ENCODE measurements at places on chromosomes 16 and 17.

- no peak for DNase-seq
Measured at GRCh38 chr17:42655528-42655927, 3.6 kb upstream of the TUBG2 start.

DNA sequence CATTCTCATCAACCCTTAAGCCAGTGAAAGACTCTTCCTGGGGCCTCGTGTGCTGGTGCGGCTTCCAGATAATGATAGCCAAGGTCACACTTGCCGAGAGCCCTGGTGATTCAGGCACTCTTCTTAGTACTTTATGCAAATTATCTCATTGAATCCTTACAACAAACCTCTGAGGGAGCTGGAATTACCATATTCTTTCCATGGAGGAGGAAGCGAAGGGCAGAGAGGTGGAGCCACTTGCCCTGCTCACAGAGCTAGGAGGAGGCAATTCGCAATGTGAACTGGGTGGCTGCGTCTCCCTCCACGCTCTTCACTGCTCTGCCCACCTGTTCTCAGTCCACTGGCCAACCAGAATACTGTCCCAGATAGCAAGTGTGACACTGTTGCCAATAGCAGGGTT lies 409.7 kb downstream of the SNX29 start:
- no peak for DNase-seq

GRCh38 chr16:8742068-8742467 lies 55.4 kb downstream of the TMEM186 start:
- DNase-seq, result no peak

- DNase-seq, result peak; percentile 77
Measured at GRCh38 chr17:8060274-8060673, 21.4 kb downstream of the ALOX15B start.

DNA sequence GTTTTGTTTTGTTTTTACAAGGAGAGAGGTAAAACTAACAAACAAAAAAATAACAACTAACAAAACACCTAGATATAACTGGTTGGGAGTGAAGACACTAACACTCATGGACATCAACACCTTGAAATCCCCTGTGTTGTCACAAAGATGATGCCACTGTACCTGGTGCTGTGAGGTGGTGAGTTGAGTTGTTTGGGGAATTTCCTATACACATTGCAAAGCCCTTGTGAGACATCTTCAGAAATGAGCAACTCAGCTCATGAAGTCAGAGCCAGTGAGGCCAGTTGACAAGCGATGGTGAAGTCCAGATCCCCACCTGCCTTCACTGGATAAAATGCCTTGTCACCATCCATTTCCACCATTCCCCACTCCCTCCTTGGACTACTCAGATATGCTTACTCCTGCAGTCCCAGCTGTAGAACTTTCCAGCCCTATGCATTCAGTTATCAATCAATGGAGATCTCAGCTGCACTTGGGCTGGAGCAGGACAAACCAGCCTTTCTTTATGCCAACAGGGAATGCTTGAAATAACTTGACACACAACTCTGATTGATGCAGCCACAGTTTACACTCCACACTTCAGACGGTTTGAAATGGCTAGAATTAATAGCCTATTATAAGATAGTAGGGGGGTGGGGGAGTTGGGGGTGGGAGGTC lies 22.2 kb downstream of the ANKFN1 start:
- DNase-seq, result no peak

DNA sequence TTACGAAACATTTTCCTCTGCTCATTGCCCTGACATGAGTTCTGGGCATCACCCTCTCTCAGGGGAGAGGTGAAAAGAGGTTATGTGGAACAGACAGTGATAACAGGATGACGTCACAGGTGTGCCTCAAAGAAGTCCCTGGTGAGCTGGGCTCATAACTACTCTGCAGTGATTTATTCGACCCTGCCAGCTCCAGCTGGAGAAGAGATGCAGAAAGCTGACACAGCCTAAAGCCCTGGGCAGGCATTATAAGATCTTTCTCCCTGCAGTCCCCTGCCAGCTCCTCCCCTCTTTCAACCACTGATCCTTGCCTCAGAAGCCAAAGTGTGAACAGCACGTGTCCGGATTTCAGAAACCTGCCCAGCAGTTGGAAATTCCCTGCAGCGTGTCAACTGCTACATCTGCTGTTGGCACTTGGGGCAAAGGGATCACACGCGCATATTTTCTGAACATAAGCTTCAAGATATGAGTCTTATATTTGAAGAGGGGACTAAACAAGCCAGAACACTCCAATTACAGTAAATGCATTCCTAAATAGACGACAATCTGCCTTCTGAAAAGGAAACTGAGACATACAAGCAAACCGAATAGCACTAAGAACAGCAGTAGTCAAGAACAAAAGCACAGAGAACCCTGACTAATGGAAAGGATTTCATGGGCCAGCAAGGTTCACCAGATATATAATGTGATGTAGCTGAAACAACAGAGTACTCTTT lies 80.5 kb downstream of the SMG6 start:
- DNase-seq, result peak; percentile 78

DNA sequence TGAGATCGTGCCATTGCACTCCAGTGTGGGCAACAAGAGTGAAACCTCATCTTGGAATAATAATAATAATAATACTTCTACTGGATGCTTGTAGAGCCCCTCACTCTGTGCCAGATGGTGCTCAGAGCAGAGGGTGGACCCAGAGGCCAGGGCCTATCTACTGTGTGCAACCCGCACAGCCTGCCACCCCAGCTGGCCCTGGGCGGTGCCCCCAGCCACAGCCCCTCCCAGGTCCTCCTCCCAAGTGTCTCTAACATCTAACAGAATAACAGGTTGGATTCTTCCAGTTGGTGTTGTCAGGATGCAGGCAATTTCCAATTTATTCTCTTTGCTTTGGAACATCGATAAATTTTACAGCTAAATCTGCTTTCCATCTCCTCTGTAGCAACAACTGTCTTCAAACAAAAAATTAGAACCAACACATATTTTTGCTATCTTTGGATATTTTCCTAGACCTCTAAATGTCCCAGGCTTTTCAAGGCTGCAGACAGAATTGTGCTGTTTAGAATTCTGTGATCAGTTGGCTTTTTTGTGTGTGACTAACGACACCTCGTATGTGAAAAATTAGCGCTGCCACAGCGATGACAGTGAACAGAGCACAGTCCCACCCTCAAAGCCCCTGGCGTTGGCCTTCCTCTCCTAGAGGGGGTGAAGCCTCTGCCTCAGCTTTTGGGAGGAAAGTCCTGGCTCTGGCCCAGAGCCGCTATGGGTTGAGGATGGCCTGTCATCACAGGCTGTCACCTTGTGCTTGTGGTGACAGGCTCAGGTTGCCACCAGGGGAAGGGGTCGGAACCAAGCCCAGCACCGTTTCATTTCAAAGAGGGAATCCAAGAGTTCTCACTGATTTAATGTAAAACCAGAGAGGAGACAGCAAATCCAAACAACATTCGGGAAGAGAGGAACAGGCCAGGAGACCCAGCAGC lies 7.6 kb upstream of the EVPL start:
- DNase-seq, result no peak

DNA sequence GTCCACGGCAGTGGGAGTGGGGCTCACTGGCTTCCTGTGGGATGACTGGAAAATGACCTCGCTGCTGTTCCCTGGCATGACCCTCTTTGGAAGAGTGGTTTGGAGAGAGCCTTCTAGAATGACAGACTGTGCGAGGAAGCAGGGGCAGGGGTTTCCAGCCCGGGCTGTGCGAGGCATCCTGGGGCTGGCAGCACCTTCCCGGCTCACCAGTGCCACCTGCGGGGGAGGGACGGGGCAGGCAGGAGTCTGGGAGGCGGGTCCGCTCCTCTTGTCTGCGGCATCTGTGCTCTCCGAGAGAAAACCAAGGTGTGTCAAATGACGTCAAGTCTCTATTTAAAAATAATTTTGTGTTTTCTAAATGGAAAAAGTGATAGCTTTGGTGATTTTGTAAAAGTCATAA lies 7.8 kb upstream of the RNF213 start:
- peak; percentile 92 for DNase-seq

DNA sequence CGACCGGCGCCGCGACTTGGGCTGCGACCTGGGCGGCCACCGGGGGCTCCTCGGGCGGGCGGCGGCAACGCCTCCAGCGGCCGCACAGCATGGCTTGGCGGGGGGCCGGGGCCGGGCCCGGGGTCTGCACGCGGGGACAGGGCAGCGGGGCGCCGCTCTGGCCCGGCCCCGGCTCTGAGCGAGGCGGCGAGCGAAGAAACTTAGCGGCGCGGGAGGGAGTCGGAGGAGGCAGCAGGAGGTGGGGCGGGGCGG lies at the start of gene PLCD3:
TSS of gene PLCD3 (minus strand) at position 196 of the 252 bp plus-strand sequence. CDS start at position 91, 105 bp downstream.
- no peak for DNase-seq

GRCh38 chr17:67369676-67370075 lies 3.3 kb upstream of the PSMD12 start:
- DNase-seq, result no peak

DNA sequence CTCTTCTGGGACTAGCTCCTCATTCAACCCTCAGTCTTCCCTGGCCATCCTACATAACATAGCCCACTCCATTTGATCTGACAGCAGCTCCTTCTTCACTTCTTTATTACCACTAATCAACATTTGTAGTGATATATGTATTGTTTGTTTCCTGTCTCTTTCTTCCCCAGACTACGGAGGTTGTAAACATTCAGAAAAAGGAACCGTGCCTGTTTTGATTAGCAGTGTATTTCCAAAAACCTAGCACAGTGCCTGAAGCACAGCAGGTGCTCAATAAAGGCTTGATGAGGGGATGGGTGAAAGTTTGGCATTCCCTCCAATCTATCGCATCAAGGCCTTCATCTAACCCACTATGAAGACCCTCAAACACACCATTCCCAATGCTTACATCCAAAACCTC lies 150.8 kb downstream of the XYLT1 start:
- DNase-seq, result no peak

GRCh38 chr16:80440667-80441066 lies 100.1 kb upstream of the DYNLRB2 start:
- DNase-seq, result no peak

DNA sequence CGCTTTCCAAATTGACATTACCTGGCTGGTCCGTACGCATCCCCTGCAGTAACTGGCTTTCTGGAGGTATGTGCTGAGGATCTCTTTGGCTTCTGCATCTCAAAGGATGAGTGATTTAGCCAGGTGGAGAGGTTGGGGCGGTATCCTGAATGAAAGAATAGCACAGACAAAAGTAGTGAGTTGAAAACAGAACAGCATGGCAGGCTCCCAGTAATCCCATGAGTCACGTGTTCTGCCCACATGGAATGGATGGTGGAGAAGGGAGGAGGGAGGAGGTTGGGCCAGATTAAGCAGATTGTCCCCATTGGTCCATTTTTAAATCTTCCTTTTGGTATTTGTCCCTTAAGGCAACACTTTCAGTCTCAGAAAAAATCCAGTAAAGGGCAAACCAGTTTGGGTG lies 176.0 kb downstream of the WWOX start:
- no peak for DNase-seq

GRCh38 chr17:56681561-56682266 lies 88.2 kb downstream of the NOG start:
- DNase-seq, result no peak

All from activated CD8-positive, alpha-beta memory T cell treated with anti-CD3 and anti-CD28 coated beads for 24 hours (primary cell).